SK-N-SH (cell line): ENCODE measurements at places on chromosomes 12 and 14.

DNA sequence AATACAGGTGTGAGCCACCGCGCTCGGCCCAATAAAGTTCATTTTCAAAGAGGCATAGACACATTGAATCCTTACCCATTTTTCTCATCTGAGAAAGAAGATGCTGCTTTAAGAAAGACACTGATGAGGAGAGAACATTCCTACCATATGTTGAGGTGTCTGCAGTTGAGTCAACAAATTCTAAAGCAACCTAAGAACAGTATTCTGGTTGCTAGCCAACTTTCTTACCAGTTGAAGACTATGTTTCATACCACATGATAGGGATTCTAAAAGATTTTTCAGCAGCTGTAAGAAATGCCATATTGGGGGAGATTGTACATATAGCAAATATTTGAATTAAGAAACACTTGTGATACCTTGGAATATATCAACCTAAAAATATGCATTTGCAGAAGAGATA is 160.1 kb downstream of the SRGAP1 start:
- no peak for DNase-seq

DNA sequence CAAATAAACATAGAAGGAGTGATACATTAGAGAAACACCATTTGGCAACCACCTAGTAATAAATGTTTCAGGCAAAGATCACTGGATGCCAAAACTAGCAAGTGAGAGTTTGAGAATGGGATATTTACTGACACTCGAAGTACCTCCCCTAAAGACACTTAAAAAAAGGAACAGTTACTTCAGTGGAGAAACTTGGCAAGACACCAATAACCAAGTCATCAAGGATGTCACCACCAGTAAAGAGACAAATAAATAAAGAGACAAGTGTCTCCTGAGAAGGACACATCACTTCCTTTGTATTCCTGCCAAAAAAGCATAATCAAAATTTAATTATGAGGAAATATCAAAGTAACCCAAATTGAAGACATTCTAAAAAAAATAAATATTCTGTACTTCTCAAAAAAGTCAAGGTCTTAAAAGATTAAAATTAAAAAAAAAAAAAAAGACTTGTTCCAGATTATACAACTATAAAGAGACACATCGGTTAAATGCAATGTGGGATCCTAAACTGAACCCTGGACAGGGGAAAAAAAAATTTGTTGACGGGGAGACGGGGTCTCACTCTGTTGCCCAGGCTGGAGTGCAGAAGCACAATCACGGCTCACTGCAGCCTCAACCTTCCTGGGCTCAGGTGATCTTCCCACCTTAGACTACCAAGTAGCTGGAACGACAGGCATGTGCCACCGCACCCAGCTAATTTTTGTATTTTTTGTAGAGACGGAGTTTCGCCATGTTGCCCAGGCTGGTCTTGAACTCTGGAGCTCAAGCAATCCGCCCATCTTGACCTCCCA is 26.4 kb downstream of the TM7SF3 start:
- DNase-seq: no peak

DNA sequence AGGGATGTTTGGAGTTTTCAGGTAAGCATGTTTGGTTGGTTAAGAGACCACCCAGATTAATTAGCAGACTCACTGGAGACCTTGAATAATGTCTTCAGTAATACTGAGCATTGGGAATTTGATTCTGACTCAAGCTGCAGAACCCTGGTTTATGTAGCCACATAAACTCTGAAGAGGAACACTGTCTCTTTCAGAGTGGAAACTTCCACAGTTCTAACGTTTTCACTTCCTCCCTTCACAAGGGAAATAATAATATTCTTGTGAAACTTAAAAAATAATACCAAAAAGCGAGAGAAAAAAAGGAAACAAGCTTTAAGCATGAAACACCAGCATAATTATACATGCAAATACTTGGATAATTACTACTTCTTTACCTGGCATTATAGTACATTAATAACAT is 40.0 kb upstream of the ST8SIA1 start:
- no peak for DNase-seq

DNA sequence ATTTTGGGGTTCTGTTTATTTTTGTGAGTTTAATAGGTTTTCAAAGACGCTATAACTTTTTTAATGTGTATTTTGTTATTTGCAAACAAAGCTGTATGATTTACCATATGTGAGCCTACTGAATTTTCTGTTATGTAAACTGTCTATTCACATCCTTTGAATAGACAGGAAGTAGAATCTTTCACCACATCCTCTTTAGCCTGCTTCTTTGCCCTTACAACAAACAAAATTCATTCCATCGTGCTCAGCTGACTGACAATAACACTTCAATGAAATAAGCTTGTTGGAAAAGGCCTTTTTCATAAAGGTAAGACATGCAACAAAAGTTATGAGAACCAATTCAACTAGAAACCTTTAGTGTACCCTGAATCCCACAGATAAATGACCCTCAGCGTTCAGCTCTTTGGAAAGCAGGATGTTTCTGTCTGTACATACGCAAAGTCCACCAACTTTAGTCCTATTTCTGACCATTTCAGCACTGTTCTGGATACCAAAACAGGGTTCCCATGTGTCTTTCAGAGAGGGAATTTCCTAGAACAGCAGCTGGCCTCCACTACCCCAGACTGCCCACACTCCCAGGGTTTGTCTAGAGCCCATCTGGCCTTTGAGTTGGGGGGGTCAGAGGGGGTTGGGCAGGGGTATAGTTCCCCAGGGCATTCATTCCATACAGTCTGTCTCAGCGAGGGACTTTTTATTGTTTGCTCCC is 71.3 kb downstream of the DUSP6 start:
- no peak for DNase-seq

- DNase-seq: no peak
These were observed 498.5 kb downstream of the TMTC2 start for GRCh38 chr12:83185241-83185640.

DNA sequence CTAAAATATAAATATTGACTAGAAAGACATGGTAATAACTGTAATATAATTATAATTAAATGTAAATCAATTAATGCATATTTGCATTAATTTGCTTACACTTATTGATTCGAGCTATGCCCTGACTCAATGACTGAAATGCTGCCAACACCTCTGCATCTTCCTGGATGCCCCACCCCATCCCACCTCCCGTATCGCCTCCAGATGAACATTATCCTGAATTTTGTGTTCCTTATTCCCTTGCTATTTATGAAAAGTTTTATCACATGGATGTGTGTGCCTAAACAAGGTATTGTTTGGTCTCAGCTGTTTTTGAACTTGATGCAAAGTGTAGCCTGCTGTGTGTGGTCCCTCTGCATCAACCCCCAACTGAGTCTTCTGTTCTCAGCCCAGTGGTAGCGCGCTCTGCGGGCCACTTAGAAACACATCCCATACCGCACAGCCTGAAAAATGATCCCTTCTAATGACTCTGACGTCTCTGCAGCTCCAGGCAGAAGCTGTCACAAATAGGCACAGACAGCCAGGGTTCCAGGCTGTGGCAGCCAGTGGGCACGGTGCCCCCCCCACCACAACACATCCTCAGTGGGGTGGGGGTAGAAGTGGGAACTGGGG is 96.5 kb downstream of the PRMT8 start:
- no peak for DNase-seq

GRCh38 chr12:112705037-112705632 is 86.4 kb upstream of the RPH3A start:
- DNase-seq: peak; percentile 53

GRCh38 chr12:41052441-41052840 is 135.7 kb upstream of the PDZRN4 start:
- no peak for DNase-seq

GRCh38 chr14:41749429-41749828 is 142.8 kb downstream of the LRFN5 start:
- no peak for DNase-seq

DNA sequence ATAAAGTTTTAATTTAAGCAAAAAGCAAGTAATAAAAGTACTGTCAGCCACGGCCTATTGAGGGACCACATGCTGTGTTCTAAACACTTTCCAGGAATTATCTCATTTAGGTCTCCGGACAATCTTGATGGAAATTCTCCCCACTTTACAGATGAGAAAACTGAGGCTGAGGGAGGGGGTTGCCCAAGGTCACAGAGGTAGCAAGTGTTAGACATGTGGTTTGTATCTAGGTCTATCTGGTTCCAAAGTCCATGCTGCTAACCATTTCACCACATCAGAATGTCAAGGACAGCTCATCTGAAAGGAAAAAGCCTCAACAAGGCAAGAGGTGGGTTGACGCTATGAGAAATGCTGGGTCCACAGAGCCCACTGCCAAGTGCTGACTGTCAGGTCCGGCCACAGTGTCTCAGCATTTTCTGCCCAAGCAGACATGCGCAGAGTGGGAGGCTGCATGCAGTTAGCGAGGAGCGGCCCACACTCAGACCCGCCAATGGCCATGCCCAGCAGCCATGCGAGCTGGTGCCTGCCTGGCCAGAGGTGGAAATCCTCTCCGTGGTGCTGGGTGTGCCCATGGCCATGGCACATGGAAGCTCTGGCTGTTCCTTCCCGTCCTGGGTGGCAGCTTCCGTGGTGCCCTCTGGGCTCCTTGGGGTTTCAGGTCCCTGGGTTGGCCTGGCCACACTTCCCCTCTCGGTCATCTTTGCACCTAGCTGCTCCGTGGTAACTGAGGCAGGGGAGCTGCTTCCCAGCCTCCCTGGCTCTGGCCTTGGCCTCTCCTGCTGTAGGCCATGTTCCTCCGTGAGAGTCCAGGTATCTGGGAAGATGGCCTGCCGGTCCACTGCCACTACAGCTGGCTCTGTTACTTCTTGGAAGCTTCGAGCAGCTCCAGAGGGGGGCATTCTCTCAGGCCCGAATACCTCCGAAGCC is 18.0 kb upstream of the RPLP0 start:
- no peak for DNase-seq

DNA sequence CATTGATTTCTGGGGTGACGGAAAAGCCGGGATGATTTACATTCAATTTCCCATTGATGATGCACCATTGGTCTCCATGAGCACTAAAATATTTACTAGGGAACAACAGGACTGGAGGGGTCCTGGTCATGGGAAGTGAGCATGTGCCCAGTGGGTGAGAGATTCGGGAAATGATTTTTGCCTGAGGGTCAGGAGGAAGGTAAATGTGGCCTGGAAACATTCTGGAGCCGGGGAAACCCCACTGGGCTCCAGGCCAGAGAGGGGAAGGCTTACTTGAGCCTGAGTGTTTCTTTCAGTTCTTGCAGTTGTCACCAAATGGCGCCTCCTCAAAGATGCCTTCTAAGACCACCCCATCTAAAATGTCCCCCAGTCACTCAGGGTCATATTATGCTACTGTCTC is 532.3 kb upstream of the TBX3 start:
- DNase-seq: no peak

- no peak for DNase-seq
These were observed 32.6 kb downstream of the JDP2 start for GRCh38 chr14:75460394-75460793.

DNA sequence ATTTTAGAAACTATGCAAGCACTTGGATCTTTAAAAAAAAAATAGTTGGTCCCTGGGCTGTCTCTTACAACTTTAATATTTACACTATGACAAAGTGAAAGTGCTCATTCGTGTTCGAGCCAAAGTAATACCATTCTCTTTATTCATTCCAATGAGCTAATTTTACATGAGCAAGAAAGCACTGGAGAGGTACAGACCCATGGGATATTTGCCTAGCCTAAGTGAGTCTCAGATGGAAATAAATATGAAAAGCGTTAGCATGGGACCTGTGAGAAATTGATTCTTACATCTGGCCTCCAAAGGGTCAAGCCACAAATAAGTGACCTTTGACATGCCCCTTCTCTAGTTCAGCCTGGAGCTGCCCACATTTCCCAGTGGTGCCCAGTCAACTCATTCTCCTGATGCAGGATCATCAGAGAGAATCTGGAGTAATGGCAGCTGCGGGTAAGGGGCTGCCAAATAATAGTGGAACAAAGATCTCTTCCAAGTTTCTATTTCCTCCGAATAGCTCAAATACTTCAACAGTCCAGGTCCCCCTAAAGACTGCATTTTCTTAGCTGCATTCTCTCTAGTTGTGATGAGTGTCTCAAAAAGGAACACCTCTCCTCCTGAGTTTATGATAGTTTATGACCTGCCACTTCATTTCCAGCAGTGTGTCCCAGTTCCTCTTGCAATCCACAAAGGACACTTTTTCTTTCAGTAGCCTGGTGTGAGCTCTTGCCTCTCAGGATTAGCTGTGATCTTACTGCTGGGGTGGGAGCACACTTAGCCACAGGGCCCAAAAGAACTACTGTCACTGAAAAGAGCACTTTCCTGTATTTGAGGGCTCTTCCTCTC is 208.2 kb downstream of the DAD1 start:
- no peak for DNase-seq

DNA sequence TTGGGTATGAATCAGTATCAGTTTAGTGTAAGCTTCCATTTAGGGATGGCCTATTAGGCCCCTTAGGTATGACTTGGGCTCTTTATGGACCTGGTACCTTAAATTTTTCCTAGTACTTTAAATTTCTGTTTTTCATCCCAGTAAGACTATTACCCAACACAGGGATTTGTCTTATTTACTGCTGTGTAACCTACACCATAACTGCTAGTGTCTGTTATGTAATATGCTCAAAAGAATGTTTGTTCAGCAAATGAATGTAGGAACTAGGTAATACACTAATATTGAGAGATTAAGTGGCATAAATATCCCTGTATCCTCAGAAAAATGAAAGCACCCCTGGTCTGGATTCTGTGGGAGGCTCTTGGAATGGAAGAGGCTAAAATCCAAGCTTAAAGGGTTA is 63.7 kb upstream of the YARS2 start:
- DNase-seq: no peak

GRCh38 chr12:21546716-21547115 is 20.6 kb downstream of the SPX start:
- DNase-seq: no peak

GRCh38 chr12:68189821-68190242 is 30.3 kb upstream of the IFNG start:
- no peak for DNase-seq

DNA sequence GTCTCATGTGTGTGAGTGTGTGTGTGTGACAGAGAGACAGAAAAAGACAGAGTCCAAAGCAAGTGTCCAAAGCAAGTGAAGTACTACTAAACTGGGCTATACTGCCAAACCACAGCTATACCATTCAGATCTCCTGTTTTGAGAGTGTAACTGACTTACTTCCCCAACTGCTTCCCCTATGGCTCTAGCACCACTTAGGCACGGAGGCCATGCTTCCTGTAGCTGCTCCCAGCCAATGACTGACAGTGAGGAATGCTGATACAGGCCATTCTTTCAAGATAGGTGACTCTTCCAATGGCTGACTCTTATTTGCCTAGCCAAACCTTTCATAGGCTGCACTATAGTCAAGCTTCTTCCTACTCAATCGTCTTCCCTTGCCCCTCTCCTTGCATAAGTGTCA is 393.2 kb downstream of the BCAT1 start:
- DNase-seq: no peak

DNA sequence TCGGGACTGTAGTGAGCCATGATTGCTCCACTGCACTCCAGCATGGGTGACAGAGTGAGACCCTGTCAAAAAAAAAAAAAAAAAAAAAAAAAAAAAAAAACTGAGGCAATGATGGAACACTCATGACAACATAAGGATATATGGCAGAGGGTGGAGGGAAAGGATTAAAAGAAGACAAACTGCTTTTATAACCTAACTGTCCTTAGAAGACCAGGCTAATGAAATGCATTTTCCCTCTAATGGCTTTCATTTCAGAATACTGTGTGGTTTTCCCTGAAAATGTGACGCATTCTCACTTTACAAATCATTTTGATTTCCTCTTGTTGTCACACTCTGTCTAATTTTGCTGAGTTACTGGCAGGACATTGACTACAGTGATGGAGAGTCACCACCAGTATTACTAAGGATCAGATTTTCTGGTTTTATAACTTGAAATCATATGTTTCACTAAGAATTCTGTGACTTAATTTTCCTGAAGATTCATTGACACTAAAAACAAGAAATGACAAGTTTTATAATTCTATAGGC is 137.6 kb upstream of the SSTR1 start:
- no peak for DNase-seq

- no peak for DNase-seq
These were observed 32.7 kb downstream of the CFAP54 start for GRCh38 chr12:96521895-96522682.
